ENCODE measurements at places on chromosomes 7 and 10. TPM values are rescaled to one million over a fixed set of nuclear protein-coding genes. Genes with fewer than 3 reads are reported as not detected.

DNA sequence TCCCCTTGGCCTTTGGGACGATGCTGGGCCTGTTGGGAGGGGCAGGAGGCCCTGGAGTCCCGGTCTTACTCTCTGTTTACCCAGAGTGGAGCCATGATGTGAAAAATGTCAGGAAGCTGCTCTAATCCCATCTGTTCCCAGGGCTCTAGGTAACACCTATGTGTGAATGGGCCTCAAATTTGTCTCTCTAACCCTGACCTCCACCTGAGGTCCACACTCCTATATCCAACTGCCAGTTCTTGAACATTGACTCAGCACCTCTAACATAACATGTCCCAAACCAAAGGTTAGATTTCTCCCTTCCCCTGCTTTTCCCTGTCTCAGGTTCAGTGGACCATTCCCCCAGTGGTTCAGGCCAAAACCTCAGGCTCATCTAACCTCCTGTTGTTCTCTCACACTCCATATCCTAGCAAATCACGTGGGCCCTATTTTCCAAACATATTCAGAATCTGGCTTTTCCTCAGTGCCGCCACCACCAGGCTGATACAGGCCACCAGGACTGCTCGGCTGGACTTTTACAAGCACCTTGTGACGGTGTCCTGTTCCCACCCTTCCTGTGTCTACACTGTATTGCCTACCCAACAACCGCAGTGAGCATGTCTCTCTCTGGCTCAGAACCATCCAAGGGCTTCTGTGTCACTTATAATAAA is 130.6 kb downstream of the ATXN7L1 start:
- peaks cover 9% of the 10 kb centered on the region for H3K4me1 ChIP-seq
- no peaks in the 10 kb centered on the region for H3K27me3 ChIP-seq
- H3K27ac ChIP-seq, result no peak overlapping the region
- no peak for DNase-seq
- H3K36me3 ChIP-seq, result peaks cover 4% of the 10 kb centered on the region

The BRAT1 gene
- total RNA-seq, result 21.0 TPM

DNA sequence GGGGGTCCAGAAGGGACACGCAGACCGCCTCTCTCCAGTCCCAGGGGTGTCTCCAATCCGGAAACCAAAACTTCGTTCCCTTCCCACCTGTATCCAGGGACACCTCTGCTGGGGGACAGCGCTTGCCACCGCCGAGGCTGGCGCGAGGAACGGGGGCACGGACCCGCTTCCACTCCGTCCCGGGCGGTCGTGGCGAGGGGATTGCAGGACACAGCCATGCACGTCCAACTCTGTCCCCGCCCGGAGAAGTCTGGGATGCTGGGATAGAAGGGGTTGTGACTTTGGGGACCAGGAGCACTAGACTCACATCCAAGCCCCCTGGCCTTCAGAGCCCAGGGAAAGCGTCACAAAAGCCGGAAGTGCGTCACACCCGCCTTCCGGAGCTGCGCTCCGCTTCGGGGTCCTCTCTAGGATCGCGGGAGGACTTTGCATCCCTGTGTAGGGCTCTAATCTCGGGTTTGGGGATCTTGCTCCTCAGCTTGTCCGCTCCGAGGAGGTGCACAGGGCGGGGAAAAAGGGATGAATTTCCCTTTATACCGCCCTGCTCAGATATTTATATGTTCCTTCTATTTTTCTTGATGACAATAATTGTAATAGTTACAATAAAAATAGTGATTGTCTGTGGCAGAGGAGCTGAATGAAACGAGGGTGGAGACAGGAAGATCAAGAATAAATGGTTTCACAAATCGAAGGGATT is at the start of gene FAM200A:
TSS of gene FAM200A (minus strand) at position 348 of the 697 bp plus-strand sequence. CDS start 3,707 bp downstream, outside the sequence.
- no peaks in the 10 kb centered on the region for H3K27me3 ChIP-seq
- no peak for DNase-seq
- H3K4me1 ChIP-seq, result peaks cover 23% of the 10 kb centered on the region

GRCh38 chr10:91528080-91528479 is 104.8 kb downstream of the PPP1R3C start:
- no peak for DNase-seq
- H3K4me3 ChIP-seq, result no peak overlapping the region
- H3K4me1 ChIP-seq, result no peaks in the 10 kb centered on the region
- no peaks in the 10 kb centered on the region for H3K27me3 ChIP-seq

The IL15RA gene
- 0.56 TPM for total RNA-seq

- no peaks in the 10 kb centered on the region for H3K4me1 ChIP-seq
- H3K36me3 ChIP-seq, result no peaks in the 10 kb centered on the region
- no peak overlapping the region for H3K27ac ChIP-seq
- H3K27me3 ChIP-seq, result no peaks in the 10 kb centered on the region
- DNase-seq, result no peak
Observed at GRCh38 chr10:47023237-47024045, 112.2 kb downstream of the PTPN20 start.

DNA sequence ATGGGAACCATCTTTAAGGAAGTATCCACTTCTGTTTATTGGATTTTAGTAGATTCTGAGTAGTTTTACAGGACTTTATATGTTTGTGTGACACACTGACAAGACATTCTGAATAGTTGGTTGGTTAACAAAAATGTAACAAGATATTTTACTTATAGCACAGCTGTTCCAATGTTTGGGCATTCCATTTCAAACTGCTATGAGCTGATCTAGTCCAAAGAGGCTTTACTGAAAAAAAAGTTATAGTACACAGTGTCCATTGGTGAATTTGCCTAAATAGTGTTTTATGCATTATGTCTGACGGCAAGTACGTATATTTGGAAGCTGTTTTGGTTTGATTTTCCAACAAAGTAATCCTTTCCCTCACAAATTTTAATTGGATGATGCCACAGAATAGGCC is 99.1 kb downstream of the SAMD9 start:
- peaks cover 48% of the 10 kb centered on the region for H3K4me1 ChIP-seq
- H3K36me3 ChIP-seq, result no peaks in the 10 kb centered on the region
- no peaks in the 10 kb centered on the region for H3K27me3 ChIP-seq
- no peak for DNase-seq
- H3K4me3 ChIP-seq, result no peak overlapping the region
- peak overlapping the region; percentile 81 for H3K27ac ChIP-seq

The EEPD1 gene
- total RNA-seq, result 4.8 TPM

The METTL27 gene
- 1.7 TPM for total RNA-seq

- no peak overlapping the region for H3K27ac ChIP-seq
- no peaks in the 10 kb centered on the region for H3K36me3 ChIP-seq
- DNase-seq, result no peak
- no peaks in the 10 kb centered on the region for H3K4me1 ChIP-seq
Observed at GRCh38 chr7:26525398-26526264, 234.0 kb downstream of the SNX10 start.

GRCh38 chr10:16030562-16030961 is 170.3 kb upstream of the MINDY3 start:
- no peak overlapping the region for H3K4me3 ChIP-seq
- peaks cover 5% of the 10 kb centered on the region for H3K27me3 ChIP-seq
- no peaks in the 10 kb centered on the region for H3K4me1 ChIP-seq
- no peaks in the 10 kb centered on the region for H3K36me3 ChIP-seq

GRCh38 chr10:58721601-58722281 is 209.1 kb downstream of the BICC1 start:
- H3K4me3 ChIP-seq, result no peak overlapping the region
- H3K36me3 ChIP-seq, result peaks cover 5% of the 10 kb centered on the region
- DNase-seq, result no peak
- no peak overlapping the region for H3K27ac ChIP-seq
- no peaks in the 10 kb centered on the region for H3K27me3 ChIP-seq

The MARVELD1 gene
- 143 TPM for total RNA-seq

DNA sequence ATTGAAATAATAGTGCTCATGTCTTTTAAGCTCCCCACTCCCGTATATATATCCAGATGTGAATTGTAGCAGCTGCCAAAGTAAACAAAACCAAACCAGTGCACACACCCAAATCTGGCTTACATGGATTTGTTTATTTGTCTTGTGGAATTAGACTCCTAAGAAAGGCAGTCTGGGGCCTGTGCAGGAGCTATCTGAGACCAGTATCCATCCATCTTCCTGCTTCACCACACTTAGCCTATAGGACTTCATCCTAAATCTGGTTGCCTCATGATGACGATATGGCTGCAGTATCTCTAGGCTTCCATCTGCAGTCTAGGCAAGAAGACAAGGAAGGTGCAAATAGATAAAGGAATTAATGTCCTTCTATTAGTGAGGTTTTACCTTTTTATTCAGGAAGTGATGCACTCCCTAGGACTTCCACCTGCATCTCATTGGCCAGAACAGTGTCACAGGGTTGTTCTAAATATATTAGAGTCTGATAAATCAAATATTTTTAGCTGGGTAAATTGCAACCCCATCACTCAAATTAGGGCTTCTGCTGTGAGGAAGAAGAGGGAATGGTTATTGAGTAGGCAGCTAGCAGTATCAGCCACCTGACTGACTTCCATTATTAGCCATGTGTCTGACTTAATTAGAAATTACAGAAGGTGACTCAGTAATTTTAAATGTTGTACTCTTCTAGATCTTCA is 6.0 kb downstream of the WIPF3 start:
- H3K27me3 ChIP-seq, result peaks cover 49% of the 10 kb centered on the region
- H3K4me3 ChIP-seq, result no peak overlapping the region
- no peaks in the 10 kb centered on the region for H3K36me3 ChIP-seq
- DNase-seq, result no peak
- H3K4me1 ChIP-seq, result peaks cover 6% of the 10 kb centered on the region

The NUTM2E gene
- total RNA-seq, result 0.52 TPM

- DNase-seq, result no peak
- H3K4me3 ChIP-seq, result peak overlapping the region; percentile 60
- peaks cover 5% of the 10 kb centered on the region for H3K27me3 ChIP-seq
- peaks cover 6% of the 10 kb centered on the region for H3K4me1 ChIP-seq
- H3K27ac ChIP-seq, result no peak overlapping the region
Observed at GRCh38 chr7:102287111-102287980, 678 bp downstream of the SH2B2 start.
